Left renal cortex interstitium (tissue), 4 donors: ENCODE measurements at places on chromosomes 7 and 10. TPM values are rescaled to one million over a fixed set of nuclear protein-coding genes. Genes with fewer than 3 reads are reported as not detected.

SLC13A1 gene
- polyA plus RNA-seq, result 25.4 TPM

LRRTM3 gene
- polyA plus RNA-seq, result 5.4 TPM

CPA4 gene
- 0.21 TPM for polyA plus RNA-seq

DNA sequence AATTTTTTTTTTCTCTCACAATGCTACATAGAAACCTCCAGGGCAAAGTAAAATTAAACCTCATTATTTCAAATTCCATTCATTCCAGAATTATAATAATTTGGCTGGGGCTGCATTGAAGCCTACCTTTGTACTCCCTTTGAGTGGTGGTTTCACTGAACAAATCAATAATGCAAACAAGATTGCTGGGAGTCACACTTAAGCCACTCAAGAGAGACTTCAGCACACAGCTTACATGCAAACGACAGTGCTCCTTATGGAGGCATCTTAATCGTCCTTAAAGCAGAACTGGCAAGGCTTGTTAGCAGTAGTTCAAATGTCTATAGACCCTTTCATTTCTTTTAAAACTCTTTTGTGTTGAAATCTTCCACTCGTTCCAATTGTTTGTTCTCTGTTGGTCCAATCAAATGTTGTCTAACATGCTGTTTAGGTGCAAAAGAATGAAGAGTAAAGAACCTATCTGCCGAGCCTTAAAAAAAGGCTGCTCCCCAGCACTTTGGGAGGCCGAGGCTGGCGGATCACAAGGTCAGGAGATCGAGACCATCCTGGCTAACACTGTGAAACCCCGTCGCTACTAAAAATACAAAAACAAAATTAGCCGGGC, 294.9 kb downstream of the FGFR2 start:
- DNase-seq, result no peak

GRCh38 chr10:110042891-110043290, 35.1 kb downstream of the ADD3 start:
- no peak for DNase-seq

- DNase-seq, result no peak
Measured at GRCh38 chr7:31028417-31028992, 23.6 kb upstream of the ADCYAP1R1 start.

GRCh38 chr10:92130622-92131274, 160.1 kb downstream of the CPEB3 start:
- DNase-seq, result no peak

DNA sequence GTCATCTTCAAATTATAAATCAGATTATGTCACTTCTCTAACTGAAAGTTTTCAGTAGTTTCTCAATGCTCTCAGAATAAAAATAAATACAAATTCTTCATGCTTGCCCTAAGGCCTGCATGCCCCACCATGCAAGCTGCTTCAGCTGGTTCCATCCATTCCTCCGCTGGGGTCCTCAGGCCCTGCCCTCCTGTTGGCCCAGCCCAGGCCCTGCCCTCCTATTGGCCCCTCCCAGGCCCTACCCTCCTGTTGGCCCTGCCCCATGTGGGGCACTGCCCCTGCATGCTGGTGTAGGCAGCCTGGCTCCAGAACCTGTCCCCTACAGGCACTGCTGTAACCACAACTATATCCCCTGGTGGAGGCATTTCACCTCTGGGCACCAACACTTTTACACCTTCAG, 109.3 kb upstream of the TCERG1L start:
- DNase-seq, result no peak

DNA sequence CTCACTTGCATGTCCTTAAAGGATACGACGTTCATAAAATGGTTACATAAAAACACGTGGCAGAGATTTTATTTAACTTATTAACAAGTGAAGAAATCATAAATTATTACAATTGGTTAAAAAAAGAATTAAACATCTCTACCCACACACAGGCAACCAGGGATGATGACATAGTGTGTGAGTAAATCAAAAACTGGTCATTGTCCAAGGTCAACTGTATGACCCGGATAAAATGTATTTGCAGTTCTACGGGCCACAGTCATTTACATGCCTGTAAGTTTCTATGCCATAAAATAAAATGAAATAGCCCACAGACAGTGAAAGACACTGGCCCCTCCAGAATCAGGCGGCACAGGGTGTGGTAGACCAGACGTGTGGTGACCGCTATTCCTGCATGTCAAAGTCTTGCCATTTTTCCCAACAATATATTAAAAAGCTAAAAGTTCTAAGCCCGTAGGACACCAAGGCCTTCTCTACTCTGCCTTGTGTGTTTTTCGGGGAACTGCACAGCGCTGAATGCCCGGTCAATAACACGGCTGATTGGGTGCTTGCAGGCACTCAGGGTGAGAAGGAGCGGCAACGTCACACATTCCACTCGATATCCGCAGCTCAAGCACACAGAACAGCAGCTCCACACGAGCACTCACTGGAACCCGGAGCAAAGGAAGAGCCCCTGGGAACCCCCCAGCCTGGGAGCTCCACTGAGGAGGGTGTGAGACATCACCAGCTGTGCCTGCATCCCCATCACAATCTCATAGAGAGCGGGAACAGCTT, 143.3 kb upstream of the PPP2R2D start:
- DNase-seq, result no peak

DNA sequence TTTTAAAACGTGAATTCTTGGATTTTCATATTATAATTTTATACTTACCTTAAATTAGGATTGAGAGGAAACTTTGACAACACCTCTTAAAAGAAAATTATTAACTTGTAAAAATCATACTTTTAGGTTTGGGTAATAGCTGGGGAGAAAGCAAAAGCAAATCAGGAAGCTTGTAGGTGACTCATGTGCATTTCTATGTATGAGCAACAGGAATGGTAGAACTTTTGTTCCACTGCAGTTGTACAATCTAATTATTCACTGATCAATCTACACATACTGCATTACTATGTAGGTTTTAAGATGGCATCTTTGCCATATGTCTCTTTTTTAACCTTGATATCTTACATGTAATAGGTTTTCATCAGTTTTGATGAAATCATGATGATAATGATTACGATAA, 223.2 kb downstream of the PRKG1 start:
- DNase-seq, result no peak
